Activated CD4-positive, CD25-positive, alpha-beta regulatory T cell treated with anti-CD3 and anti-CD28 coated beads, Interleukin-2, amount 50 U/mL, for 16 hours (primary cell): ENCODE measurements at places on chromosomes 2 and 18.

- DNase-seq = no peak
Observed at GRCh38 chr2:54271843-54272627, 16.0 kb upstream of the TSPYL6 start.

DNA sequence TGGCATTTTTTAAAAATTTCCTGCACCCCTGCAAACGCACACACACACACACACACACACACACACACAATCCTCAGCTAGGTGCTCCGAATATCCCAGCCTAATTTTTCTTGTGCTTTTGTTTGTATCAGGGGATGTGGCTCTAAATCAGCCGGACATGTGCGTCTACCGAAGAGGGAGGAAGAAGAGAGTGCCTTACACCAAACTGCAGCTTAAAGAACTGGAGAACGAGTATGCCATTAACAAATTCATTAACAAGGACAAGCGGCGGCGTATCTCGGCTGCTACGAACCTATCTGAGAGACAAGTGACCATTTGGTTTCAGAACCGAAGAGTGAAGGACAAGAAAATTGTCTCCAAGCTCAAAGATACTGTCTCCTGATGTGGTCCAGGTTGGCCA is 1.8 kb downstream of the HOXD13 start:
- no peak for DNase-seq

DNA sequence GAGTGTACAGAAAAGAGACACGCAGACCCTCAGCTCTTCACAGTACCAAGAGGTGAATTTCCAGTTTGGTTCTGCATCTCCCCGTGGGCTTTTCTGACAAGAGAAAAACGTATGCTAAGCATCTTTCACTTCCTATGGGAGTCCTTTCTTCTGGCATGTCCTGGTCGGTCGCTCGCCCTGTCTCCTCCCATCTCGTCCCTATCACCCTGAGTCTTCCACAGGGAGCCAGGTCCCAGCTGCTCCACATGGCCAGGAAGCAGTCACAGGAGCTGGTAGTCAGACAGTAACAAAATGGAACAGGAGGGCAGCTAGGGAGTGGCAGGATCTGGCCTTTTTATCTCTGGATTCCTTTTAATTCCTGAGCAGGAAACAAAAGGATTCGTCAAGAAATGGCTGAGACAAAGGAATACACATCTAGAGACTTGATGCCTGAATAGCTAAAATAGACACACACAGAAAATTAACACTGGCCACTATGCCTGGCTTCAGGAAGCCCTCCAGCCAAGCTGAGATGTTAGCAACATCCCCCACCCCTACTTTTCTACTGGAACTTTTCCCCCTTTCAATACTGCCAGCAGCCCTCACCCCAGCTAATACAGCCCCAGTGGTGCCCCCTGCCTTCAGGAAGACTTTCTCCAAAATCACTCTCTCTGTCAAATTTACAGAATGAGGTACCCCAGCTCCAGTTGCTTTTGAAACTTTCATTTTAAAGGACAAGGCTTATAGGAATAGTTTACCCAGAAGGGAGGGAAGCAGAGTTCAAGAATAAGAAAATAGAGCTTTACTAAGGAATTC is 136.1 kb downstream of the DNER start:
- DNase-seq = no peak

DNA sequence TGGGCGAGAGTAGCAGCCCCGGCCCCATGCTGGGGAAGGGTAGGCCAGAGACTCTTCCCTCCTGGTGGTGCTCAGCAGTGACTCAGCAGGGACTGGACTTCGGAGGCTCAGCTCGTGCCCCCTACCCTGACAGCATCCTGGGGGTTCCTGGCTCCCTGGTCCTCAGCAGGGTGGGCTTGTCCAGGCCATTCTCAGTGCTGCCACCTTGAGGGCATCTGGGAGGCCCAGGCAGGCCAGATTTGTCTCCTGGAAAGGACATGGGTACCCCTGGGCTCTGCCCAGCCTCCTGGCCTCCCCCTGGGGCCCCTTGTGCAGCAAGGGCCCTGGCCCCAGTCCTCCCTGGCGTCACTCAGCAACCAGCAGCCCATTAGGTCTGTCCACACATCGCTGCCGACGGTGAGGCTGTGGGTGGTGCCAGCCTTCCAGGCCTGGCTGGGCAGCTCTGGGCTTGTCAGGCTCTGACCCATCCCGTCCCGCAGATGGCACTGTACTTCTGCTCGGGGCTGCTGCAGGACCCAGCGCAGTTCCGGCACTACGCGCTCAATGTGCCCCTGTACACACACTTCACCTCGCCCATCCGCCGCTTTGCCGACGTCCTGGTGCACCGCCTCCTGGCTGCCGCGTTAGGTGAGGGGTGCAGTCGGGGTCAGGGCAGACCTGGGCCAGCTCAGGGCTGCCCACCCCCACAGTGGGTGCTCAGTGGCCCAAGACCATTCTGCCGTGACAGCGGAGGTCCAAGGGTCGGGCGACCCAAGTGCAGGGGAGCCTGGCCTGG is 45.0 kb upstream of the ALPP start:
- no peak for DNase-seq

DNA sequence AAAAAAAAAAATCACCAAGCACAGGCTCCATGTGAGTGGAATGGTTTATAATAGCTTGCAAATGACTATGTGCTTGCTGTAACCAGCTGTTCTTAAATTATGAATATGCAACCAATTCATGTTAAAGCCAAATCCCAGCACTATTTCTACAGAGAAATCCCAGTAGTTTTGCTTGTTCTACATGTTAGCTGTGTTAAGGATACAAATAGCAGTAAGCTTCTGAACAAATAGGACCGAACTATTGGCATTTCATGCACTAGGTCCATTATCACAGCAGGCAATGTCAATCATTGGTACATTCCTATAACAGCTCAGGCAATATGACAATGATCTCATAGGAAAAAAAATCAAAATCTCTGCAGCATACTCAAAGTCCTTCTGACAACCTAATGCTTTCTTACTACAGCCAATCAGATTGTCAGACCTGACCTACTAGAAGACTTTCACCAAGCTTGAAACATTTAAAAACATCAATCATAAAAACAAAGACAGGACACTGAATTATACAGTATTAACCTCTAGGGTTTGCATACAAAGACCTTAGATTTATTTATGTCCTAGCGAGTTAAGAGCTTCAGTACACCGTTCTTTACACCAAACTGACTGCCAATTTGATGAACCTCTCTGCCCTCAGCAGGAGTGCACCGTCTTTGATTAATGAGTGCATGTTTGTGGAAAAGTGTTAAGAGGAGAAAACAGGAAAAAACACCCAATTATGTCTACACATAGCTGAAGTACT is 6.4 kb downstream of the BAZ2B start:
- DNase-seq = no peak
